ENCODE measurements at places on chromosomes 12 and 14. TPM values are rescaled to one million over a fixed set of nuclear protein-coding genes. Genes with fewer than 3 reads are reported as not detected.

DNA sequence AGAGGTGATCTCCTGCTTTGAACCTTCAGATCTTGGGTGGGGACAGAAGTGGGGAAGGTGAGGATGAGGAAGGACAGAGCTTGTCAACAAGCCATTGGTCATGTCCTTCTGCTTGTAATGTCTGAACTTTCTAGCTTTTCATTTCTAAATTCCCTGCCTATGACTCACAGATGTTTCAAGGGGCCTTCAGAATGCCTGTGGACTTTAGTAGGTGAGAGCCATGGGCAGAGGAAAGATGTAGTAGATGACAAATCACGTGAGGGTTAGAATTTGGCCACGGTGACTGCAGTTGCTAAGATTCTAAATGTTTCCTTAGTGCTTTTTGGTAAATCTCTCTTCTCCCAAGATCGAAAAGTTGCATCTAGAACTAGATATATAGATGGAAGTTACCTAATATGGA, 18.7 kb upstream of the CREBL2 start:
- DNase-seq: no peak
- H3K27ac ChIP-seq: no peak overlapping the region
- H3K36me3 ChIP-seq: peaks cover 3% of the 10 kb centered on the region
- peaks cover 9% of the 10 kb centered on the region for H3K27me3 ChIP-seq
- no peaks in the 10 kb centered on the region for H3K4me1 ChIP-seq

DNA sequence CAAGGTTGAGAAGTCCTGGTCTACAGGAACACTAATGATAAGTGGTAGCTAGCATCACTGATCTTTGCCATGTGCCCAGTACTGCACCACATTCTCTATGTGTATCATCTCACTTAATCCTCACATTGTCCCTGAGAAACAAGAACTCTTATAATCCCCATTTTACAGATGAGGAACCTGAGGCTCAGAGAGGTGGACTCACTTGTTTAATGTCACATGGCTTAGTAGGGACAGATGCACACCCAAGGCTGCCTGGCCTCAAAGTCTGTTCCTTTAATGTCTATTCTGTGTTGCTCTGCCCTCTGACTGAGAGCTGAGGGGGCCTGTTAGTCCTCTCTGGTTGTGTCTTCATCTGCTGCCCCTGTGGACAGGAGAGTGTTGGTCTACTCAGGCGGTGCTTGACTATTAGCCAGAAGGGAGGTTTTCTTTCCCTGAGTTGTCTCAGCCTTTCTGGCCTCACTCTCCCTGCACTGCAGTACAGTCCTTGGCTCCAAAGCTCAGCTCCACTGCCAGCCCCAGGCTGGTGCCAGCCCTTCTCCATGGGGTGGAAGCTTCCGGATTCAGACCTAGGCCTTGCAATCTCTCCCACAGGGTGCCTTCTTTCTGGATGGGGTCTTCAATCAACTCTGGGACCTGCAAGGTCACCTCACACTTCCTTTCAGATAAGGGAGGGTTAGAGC, 4.9 kb upstream of the DYNLL1 start:
- no peak overlapping the region for H3K4me3 ChIP-seq
- DNase-seq: no peak
- H3K36me3 ChIP-seq: peaks cover 7% of the 10 kb centered on the region
- H3K27me3 ChIP-seq: no peaks in the 10 kb centered on the region
- H3K4me1 ChIP-seq: peaks cover 11% of the 10 kb centered on the region

The RAB21 gene
- 92.4 TPM for total RNA-seq

The MIS18BP1 gene
- 58.9 TPM for total RNA-seq

DNA sequence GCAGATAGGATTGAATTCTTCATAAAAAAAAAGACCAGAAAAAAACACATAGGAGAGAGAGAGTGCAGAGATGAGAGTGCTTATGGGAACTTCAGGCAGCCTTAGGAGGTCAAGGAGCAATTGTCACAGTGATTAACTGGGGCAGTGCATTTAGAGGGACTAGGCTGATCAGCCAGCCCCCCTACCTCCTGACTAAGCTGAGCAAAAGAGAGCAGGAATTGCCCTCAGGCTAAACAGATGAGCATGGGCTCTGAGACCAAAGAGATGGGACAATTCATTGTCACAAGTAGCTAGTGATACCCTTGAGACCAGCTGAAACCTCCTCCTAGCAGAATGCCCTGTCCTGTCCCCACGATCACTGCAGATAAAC, 124.0 kb downstream of the BTG1 start:
- H3K36me3 ChIP-seq: peaks cover 2% of the 10 kb centered on the region
- no peak overlapping the region for H3K27ac ChIP-seq
- peaks cover 5% of the 10 kb centered on the region for H3K4me1 ChIP-seq
- DNase-seq: no peak
- no peaks in the 10 kb centered on the region for H3K27me3 ChIP-seq

DNA sequence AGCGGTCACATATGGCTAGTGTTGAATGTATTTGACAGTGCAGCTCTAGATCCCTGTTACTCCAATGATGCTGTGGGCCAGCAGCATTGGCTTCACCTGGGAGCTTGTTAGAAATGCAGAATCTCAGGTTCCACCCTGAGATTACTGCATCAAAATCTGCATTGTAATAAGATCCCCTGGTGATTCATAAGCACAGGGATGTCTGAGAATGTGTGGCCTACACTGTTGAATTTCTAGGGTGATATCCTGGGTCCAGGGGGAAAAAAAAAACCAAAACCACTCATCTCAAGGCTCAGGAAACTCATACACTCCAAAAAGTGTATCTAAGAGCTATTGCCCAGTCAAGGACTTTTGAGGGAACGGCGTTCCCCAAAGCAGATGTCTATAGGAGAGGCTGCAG, 196.8 kb downstream of the PPM1H start:
- peaks cover 1% of the 10 kb centered on the region for H3K27me3 ChIP-seq
- DNase-seq: no peak
- peaks cover 3% of the 10 kb centered on the region for H3K4me1 ChIP-seq
- H3K36me3 ChIP-seq: no peaks in the 10 kb centered on the region
- H3K4me3 ChIP-seq: no peak overlapping the region

Measured in activated CD4-positive, alpha-beta T cell treated with anti-CD3 and anti-CD28 coated beads, Interleukin-2, amount 10 ng/mL, durations not matched to agents 24 days and 14 days (primary cell).